ENCODE measurements at places on chromosomes 3 and 15.

- DNase-seq: no peak
These were observed 15.2 kb downstream of the ITPR1 start for GRCh38 chr3:4508048-4508981.

DNA sequence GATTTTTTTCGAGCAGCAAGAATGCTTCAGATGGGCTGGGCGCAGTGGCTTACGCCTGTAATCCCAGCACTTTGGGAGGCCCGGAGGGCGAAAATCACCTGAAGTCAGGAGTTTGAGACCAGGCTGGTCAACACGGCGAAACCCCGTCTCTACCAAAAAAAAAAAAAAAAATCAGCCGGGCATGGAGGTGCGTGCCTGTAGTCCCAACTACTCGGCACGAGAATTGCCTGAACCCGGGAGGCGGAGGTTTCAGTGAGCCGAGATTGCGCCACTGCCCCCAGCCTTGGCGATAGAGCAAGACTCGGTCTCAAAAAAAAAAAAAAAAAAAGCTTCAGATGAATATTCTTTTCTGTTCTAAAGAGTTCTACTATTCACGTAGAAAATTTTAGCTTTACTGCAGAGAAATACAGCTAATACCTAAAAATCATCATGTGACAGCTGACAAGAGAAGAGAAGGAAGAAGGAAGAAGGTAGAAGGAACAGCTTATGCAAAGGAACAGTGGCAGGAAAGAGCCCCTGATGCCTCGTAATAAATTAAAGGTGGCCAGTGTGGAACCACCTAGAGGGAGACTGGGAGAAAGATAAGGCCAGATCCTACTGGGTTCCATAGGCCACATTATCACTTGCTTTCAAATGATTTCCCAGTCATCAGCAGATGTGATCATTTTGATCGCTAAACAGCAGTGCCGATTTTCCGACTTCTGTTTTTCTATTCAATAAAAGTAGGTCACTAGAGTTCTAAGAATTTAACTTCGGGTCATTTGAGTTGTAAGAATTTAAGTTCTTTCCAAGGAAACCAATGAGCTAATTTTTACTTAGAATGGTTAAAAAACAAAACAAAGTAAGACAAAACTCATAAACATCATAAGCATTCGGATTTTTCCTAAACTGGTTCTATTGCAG lies 1.5 kb downstream of the CMTM6 start:
- no peak for DNase-seq

- DNase-seq: peak; percentile 47
These were observed 200.5 kb upstream of the LRTM1 start for GRCh38 chr3:55128225-55128823.

GRCh38 chr15:66564136-66565041 lies 1.4 kb downstream of the LCTL start:
- DNase-seq: no peak

DNA sequence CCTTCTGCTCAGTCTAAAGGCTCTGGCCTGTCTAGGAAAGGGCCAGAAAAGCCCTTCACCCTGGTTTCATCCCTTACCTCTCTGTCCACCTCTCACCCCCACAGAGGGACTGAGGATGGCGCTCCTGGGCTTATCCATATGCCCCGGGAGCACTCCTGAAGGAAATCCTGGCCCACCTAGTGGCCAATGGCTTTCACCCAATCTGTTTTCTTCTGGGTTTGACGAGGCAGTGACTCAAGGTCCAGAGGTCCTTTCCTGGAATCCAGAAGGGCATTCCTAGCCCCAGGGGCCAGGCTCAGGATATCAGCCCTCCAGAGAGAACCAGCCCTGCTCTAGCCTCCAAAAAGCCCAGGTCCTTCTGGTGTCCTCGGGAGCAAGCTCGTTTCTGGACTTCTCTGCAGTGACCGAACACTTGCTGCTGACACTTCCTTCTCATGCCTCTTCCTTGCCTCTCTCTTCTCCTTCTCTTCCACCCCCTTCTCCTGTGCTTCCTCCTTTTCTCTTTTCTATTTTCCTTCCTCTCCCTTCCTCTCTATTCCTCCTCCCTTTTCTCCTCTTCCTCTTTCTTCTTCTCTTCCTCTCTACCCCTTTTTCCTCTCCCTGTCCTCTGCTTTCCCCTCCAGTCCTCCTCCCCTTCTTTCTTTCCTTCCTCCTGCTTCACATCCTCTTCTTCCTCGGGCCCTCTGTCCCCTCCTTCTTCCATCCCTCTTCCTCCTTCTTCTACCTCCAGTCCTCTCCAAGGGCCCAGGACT lies 59.6 kb downstream of the RHCG start:
- DNase-seq: no peak

DNA sequence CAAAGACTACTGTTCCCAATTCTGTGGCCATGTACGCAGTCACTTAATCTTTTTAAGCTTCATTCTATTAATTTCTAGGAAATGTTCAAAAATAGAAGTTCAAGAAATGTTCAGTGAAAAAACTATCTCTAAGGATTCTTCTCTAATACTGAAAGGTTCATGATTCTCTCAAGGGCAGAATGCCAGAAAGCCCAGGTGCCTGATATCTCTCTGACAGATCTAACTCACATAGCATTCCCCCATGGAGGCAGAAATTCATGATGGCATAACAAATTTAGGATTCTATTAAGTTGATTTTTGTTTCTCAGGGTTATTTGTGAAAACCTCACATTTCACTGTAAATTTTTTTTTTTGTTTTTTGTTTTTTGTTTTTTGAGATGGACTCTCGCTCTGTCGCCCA lies 17.5 kb downstream of the CHRM5 start:
- no peak for DNase-seq

- no peak for DNase-seq
These were observed 18.1 kb downstream of the ARRDC4 start for GRCh38 chr15:97978401-97979139.

DNA sequence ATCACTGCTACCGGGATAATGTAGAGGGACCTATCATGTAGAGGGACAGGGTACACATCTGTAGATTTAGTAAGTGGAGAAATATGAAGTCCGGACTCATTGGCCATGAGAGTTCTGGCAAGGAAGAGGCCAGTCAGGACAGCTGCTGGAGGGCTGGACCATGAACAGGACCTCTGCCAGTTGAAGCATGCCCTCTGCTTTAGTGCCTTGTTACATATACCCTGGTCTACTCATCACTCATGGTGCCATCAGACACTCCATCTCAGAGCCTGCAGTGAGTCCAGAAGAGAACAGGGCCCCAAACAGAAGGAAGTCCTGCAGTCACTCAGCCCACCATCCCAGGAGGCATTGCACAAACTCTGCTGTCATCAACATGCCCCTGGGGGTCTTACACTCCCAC lies 54.7 kb upstream of the CA12 start:
- DNase-seq: no peak

All from retinal pigment epithelial cell (primary cell).